ENCODE measurements at places on chromosomes 16 and 17.

DNA sequence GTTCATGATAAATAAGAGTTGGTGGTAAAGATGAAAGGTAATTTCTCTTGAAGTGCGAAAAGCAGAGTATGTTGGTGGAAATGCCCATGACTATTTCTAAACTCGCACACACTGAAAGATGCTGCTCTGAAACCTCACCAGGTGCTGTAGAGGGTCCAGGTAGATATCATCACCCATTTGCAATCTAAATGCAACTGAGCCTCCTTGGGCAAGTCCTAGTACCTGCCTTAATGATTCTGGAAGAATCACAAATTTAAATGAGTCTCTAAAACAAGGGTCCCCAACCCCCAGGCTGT is 5.9 kb upstream of the MMD start:
- DNase-seq = no peak

- no peak for DNase-seq
Measured at GRCh38 chr16:17412221-17412620, 58.5 kb downstream of the XYLT1 start.

GRCh38 chr17:50905460-50905803 is 39.3 kb upstream of the TOB1 start:
- DNase-seq = no peak

GRCh38 chr17:6517062-6517461 is 39.3 kb downstream of the PITPNM3 start:
- no peak for DNase-seq

DNA sequence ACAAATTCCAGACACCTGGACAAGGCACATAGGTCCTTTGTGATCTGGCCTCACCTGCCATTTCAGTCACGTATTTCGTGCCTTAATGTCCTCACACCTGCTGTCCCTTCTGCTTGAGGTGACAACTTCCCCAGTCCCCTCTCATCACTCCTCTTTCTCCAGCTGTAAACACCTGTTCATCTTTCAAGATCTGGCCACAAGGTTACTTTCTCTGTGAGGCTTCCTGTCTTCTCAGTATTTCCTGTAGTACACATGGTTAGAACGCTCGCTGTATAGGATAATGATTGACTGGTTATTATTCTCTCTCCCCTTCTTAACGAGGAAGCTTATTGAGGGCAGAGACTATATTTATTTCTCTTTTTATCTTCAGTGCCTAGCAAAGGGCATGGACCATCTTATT is 74.5 kb upstream of the PMFBP1 start:
- DNase-seq = no peak

- DNase-seq = no peak
Measured at GRCh38 chr16:21339941-21340340, 61.9 kb upstream of the CRYM start.

DNA sequence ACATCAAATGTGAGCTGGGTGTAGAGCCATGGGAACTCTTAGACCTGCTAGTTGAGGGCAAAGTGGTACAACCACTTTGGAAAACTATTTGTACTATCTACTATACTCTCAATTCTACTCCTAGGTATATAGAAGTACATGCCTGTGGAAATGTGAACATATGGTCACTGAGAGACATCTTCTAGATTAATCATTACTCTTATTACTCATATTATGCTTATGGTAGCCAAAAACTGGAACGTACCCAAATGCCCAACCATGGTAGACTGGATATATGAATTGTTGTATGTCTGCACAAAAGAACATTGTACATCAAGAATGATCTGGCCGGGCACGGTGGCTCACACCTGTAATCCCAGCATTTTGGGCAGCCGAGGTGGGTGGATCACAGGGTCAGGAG is 2.7 kb downstream of the WDR45B start:
- no peak for DNase-seq

GRCh38 chr17:17416400-17417360 is 60.1 kb upstream of the MED9 start:
- DNase-seq = no peak

DNA sequence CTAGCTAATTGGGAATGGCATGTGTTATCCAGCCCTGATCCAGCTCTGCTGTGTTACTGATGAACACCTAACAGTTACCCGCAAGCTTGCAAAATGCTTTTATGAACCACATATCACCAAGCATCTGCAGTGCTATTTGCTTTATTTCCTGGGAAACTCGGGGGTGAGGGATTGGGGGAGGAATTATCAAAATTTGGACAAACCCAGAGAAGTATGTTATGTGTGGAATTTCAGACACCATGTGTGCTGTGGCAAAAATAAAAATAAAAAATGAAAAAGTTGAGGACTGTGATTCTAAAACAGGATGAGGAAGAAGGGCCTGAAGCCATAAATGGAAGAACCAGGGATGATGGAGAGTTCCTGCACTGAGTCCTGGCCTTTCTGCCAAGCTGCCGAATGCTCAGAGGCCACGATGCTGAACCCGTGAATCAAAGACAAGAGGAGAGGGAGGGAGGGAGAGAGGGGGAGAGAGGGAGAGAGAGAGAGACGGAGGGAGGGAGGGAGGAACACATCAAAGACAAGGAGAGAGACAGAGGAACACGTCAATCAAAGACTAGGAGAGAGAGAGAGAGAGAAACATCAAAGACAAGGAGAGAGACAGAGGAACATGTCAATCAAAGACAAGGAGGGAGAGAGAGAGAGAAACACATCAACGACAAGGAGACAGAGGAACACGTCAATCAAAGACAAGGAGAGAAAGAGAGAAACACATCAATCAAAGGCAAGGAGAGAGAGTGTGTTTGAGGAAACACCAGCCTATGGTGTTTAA is 89.8 kb downstream of the MRM3 start:
- DNase-seq = no peak

GRCh38 chr17:82788206-82789001 is 36.5 kb downstream of the TBCD start:
- no peak for DNase-seq

- DNase-seq = no peak
Measured at GRCh38 chr16:22816475-22816874, 2.5 kb downstream of the HS3ST2 start.

GRCh38 chr16:53482123-53482522 is 20.9 kb downstream of the AKTIP start:
- DNase-seq = no peak

DNA sequence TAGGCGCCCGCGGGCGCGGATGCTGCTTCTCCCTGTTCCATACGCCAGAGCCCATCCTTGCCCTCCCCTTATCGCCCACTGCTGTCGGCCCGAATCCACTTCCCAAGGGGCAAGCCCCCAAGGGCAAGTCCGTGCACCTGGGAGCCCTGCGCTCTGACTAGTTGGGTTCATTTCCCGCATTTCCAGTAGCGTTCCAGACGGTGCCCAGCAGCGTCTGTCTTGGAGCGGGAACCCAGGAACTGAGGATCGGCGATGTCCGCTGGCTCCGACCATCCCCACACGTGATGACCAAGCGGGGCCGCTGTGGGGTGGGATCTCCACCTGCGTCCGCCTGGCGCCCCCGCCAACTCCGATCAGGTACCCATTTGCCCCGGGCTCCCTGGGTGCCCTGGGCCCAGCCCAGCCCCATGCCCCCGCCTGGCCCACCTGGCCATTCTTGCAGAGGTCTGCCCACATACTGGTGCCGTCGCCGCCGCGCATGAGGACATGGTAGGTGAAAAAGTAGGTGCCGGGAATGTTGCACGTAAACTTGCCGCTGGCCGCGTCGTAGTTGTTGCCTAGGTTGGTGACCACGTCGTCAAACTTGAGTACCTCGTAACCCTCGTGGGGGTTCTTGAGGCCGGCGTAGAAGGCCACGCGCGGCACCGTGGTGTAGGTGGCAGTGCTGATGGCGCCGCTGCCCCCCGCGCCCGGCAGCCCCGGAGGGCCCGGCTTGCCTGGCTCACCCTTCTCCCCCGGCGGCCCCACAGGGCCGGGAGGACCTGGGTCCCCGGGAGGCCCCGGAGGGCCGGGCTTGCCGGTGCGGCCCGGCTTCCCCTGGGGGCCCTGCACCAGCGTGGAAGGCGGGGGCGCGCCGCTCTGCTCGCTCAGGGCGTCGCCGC is 837 bp downstream of the C1QL1 start:
- no peak for DNase-seq

DNA sequence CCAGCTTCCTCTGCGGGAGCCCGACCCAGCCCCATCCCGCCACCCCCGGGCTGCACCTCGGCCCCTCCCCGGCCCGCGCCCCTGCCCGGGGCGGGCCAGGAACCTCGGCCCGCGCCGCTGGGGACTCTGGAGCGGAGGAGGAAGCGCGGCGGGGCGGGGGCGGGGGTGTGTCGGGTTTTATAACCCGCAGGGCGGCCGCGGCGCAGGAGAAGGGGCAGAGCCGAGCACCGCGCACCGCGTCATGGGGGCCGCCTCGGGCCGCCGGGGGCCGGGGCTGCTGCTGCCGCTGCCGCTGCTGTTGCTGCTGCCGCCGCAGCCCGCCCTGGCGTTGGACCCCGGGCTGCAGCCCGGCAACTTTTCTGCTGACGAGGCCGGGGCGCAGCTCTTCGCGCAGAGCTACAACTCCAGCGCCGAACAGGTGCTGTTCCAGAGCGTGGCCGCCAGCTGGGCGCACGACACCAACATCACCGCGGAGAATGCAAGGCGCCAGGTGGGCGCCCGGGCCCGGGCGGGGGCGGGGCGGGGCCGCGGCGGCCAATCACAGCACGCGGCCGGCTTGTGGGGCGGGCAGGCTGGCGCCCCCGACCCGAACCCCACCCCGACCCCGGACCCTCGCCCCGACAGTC is at the start of gene ACE:
TSS of gene ACE (plus strand) at position 208 of the 626 bp plus-strand sequence. CDS start at position 242, 34 bp downstream.
- DNase-seq = no peak

GRCh38 chr16:56350491-56351405 is 74.6 kb downstream of the AMFR start:
- DNase-seq = no peak

DNA sequence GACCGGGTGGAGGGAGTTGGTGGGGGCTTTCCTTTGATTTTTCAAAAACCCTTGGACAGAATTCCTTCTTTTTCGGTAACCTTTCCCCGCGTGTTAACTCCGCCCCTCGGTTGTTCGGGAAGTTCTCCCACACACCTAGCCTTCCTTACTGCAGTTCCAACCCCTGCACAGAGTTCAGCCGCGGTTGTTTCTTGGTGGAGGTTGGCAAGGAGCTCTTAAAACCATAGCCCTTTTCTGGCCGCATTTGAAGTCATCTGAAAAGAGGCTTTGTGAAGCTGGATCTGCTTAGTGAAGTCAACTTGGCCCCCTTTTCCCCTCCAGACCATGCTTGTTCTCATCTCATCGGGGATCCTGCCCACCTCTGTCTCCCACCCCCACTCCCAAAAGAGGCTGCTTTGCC is 1.8 kb downstream of the CACNG4 start:
- DNase-seq = no peak

DNA sequence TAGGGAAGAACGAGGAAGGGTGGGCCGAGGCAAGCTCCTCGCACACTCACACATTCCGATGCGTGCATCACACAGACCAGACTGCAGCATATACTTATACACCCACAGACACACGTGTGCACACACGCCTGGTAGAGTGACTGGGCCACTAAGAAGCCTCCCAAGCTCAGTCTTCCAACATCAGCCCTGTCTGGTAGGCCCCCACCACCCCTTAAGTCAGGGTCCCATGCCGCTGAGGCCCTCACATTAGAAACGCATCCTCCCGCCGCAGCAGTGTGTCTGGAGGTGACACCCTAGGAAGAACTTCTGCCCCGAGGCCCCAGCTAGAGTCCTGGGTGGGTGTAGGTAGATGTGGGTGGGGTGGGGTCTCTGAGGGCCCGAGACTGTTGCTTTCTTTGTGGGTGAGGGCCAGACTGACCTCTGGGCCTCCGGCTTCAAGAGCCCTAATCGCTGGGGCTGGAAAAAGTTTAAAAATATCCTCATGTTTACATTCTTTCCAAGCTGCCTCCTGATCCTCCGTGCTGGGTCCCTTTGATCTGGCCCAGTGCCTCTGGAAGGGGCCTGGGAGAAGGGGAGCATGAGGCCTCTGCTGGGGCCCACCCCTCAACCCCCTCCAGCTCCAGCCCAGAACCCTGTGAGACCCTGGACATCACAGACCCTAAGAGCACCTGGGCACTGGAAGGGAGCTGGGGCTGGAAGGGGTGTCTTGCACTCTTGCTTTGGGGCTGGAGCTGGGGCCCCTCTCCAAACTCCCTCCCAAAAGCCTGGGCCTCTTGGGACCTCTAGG is 13.6 kb downstream of the CDH16 start:
- DNase-seq = no peak

DNA sequence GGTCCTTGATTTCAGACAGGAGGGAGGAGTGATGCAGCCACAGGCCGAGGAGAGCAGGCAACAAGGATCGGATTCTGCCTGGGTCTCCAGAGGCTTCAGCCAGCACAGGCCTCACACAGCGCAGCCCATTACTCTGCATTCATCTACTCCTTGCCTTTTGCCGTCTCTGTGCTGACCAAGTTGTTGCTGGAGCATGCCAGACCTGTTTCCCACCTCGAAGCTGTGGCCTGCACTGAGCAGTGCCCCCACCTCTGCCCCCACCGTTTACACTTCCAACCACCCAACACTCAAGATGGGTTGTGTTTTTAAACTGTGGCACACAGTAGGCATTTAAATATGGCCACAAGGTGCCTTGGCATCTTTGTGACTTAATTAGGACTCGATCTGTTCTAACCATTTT is 1.3 kb downstream of the PRM2 start:
- no peak for DNase-seq

DNA sequence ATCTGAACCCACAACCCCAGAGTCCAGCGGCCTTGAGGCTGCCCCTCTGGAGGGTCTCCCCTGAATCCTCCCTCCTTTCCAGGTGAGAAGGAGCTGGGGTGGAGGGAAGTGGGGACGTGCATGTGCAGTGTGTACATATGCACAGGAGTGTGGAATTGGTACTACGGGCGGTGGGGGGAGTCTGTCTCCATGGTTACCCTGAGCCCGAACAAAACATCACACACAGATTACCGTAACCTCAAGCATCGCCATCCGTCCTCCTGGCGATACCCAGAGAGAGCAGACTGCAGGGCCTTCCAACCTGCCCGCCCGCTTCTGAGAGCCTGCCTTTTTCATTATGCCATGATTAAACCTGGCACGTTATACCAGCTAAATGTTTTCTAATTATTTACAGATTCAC is 25.1 kb downstream of the GSG1L start:
- DNase-seq = no peak

- DNase-seq = no peak
Measured at GRCh38 chr17:20087538-20088250, 78.5 kb downstream of the SPECC1 start.

DNA sequence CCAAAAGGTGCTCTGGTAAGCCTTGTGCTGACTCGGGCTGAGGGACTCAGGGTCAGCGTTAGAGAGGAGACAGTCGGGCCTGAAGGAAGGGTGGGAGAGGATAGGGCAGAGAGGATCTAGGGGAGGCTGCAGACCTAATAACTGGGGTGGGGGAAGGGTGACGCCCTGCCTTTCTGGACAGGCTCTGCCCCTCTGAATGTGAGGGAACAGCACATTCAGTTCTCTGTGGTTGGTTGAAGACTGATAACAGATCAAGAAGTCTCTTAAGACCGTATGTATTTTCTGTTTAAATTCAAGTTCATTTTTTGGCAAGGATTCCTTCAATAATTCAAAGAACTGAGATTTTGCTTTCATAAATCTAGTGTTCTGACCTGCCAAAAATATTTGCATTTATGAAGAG is 56.2 kb upstream of the TEKT3 start:
- DNase-seq = no peak

Data from T1000 (cell line).